ENCODE measurements at places on chromosomes 7 and 10.

DNA sequence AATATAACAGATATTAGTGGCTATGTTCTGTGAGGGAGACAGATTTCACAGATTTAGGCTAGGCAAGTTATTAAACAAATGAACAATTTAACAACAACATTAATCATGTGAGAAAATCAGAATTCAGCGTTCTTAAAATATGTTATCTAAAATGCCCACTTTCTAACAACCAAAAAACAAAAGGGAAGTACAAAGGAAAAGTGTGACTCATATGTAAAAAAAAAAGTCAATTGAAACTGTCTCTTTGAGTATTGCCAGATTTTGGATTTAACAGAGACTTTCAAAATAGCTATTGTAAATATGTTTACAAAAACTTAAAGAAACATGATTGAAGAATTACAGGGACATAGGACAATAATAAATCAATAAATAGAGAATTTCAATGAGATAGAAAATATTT lies 34.8 kb upstream of the ARHGAP22 start:
- no peak for DNase-seq

- DNase-seq: no peak
These were observed 1.4 kb upstream of the RTKN2 start for GRCh38 chr10:62270020-62270419.

DNA sequence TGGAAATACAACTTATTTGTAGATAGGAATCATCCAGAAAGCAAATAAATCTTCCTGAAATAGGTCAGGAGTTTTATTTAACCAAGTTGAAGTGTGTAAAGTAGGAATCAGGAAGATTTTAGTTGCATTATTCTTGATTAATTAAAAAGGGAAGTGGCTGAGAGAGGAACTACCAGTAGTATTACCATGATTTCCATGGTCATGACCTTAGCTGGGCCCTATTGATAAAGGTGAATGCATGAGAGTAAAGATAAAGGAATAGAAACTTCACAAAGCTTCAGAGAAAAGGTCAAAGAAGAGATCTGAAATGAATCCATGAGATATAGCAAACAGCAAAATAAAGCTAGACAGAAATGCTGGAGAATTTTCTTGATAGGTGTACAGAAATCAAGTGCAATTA lies 46.2 kb upstream of the DLX6 start:
- no peak for DNase-seq

DNA sequence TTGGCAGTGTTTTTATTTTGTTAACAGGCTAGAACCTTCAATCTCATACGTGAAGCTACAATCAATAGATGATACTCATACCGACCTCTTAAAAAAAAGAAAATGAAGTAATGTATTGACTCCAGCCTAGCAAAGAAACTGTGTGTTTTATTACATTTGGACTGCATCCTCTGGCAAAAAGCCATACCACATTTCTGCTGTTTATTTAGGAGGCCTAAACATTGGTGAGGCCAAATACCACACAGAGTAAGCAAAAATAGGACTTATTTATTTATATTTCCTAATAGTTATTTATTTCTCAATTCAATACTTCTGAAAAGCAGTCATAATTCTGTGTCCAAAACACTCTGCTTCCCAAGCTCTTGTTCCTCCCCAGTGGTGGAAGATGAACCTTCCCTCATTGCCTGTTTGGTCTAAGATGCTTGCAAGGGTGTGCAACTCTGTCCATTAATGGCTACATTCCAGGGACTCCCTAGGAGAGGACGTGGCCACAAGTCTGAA lies 398.8 kb upstream of the KLF6 start:
- no peak for DNase-seq

DNA sequence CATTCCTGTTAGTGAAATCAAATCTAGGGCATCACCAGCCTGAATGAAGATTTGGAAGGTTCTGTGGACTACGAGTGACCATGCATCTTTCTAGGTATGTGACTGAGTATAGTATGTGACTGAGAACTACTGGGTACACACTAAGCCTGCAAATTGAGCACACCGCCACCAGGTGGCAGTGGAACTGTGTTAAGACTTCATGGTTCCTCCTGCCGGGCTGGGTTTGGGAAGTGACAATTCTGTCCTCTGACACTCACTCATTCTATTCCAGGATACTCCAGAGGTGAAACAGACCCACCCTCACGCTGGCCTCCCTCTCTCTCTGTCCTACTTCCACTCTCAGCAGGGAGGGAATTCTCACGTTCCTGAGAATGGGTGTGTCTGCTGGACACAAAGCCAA lies 84.0 kb upstream of the TMEM248 start:
- DNase-seq: no peak

- DNase-seq: no peak
These were observed 210.9 kb downstream of the DGKB start for GRCh38 chr7:14691597-14692203.

DNA sequence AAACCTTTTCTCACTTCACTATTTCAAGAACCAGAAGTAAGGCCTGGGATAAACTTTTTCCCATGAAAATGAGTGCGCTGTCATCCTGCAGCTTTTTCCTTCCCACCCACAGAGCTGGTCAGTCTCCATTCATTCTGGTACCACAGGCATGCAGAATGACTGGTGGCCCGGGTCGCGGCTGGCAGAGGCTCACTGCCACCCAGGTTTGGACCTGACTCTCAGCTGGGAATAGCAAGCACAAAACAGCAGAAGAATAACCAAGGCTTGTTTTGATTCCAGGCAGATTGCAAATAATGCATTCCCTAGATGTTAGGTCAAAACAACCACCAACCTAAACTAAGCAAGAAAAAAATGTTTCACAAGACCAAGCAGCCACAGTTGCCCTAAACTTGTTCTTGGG lies 190.5 kb upstream of the NRP1 start:
- no peak for DNase-seq

GRCh38 chr10:26566525-26567350 lies 128.6 kb downstream of the APBB1IP start:
- no peak for DNase-seq

GRCh38 chr7:2107386-2108070 lies 125.2 kb downstream of the MAD1L1 start:
- DNase-seq: no peak

DNA sequence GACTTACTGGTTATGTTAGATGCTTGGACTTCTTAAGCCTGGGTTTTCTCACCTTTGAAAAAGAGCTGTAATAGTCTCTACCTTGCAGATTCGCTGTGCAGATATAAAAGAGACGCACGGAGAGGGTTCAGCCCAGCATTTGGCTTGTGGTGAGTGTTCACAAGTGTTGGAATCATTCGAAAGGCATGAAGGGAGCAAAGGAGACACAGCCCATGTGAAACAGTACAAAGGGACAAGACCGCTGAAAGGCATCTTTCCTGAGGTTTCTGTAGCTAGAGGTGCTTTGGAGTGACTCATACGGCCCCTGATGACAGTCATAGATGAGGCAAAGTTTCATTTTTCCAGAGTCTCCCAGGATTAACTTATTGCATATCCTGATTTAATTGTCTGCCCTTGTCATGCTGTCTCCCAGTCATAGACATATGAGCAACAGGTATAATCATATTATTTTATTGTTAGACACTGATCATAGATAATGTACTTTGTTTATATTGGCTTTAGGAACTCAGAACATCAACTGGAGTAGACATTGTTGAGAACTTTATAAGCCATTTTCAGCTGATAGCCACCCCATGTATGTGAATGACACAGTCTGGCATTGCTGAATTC lies 171.1 kb downstream of the ADRA2A start:
- no peak for DNase-seq

- DNase-seq: no peak
These were observed 9.2 kb upstream of the RBAK start for GRCh38 chr7:5036446-5036845.

DNA sequence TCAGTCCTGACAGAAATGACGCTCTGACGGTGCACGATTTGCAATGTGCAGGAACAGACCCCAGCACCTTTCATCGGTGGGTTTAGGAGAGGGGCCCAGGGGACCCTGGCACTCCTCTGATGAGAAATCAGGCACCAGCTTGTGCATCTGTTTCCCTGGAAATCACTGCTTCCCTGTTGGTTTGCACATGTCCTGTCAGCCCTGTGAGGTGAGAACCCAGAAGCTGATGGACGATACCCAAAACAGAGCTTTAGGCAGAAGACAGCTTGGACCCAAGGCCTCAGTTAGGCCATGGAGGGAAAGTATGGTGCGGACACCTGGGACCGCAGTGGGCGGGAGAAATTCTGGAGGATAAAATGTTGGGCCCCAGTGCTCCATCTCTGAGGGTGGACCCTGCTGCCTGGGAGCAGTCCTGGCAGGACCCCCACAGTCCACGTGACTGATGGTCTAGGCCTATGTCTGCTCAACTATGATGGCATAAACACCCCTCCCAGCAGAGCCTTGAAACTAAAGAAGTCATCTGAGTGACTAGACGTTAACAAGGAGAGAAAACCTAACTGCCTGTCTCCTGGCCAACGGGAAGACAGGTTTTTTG lies 242.8 kb downstream of the PTPRN2 start:
- DNase-seq: no peak

DNA sequence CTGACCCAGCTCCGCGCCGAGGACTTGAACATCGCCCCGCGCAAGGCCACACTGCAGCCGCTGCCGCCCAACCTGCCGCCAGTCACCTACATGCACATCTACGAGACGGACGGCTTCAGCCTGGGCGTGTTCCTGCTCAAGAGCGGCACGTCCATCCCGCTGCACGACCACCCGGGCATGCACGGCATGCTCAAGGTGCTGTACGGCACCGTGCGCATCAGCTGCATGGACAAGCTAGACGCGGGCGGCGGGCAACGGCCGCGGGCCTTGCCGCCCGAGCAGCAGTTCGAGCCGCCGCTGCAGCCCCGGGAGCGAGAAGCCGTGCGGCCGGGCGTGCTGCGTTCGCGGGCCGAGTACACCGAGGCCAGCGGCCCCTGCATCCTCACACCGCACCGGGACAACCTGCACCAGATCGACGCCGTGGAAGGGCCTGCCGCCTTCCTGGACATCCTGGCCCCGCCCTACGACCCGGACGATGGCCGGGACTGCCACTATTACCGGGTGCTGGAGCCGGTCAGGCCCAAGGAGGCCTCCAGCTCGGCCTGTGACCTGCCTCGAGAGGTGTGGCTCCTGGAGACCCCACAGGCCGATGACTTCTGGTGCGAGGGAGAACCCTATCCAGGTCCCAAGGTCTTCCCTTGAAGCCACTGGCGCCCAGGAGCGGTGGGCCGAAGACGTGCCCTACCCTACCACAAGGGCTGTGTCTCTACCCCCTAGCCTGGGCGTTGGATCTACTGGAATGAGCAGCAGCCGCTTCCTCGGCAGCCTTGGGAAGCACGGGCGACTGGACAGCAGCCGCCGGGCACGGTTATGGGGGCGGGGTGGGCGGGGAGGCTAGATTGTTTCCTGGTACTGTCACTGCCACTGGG lies 945 bp downstream of the ADO start:
- no peak for DNase-seq

DNA sequence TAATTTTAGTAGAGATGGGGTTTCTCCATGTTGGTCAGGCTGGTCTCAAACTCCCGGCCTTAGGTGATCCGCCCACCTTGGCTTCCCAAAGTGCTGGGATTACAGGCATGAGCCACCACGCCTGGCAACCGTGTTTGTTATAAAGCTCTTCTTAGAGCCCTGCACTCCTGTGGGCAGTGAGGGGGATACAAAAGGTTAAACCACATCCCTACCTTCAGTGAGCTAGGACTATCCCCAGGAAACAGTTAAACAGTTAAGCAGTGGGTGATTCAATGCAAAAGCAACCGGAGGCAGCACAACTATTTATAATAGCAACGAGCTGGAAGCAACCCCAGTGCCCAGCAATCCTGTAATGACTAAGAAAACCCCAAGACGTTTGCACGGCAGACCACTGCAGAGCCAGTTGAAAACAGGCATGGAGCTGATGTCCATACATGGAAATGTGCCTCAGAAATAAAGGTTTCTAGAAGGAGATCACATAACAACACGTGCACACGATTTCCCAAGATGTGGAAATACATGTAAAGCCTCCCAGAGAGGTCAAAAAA lies 107.2 kb upstream of the LYZL2 start:
- no peak for DNase-seq

GRCh38 chr10:110815354-110816004 lies 56.2 kb upstream of the PDCD4 start:
- no peak for DNase-seq

DNA sequence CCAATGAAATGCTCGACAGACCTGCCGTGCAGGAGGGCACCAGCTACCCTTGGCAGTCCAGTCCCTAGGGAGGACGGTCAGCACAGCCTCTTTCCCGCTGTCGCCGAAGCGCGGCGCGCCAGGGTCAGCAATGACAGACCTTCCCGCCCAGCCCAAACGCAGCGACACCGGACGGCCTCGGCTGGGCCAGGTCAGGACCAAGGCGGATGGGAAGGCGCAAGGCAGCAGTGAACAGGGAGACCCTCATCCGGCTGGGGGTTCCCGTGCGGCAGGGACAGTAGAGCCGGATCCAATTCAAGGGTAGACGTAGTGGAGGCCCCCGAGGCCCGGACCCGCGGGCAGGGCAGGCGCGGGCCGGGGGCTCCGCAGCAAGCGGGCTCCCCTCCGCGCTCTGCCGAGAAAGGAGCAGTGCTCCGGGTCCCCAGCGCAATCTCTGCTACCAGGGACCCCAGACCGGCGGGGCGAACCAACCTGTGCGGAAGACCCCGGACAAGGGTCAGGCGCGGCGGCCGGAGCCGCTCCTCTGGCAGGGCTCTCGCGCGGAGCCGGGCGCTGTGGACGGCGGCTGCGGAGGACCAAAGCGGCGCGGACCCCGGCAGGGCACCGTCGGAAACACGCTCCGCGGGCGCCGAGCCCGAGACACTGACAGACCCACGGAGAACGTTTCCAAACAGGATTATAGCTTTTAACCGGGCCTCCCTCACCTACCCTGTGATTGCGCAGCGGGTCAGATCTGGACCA lies at the start of gene SEC31B:
Gene SEC31B (minus strand): TSS at position 551 of the 741 bp plus-strand sequence. CDS start 2,909 bp downstream, outside the sequence.
- DNase-seq: peak; percentile 32

DNA sequence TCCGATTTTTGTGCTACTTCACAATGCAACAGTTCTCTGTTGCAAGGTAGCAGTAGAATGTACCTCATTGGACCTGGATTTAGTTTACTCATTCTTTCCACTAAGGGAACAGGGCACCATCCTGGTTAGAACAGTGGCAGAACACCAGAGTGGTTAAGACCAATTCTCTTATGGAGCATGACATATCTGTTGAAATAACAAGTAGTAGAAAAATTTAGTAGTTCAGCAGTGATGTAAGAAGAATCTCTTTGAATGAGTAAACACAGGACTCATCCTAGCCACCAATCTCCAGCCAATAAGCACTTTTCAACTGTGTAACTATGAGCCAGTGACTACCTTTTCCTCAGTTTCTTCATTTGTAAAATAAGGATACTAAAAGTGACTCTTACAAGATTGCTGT lies 2.4 kb downstream of the ANKRD22 start:
- no peak for DNase-seq

GRCh38 chr7:112185005-112185834 lies 21.0 kb downstream of the DOCK4 start:
- no peak for DNase-seq

All from right renal pelvis (tissue), 4 donors.